ENCODE measurements at places on chromosomes 5 and 9.

- DNase-seq, result no peak
These were observed 5.6 kb downstream of the OLFM1 start for GRCh38 chr9:135093111-135093510.

DNA sequence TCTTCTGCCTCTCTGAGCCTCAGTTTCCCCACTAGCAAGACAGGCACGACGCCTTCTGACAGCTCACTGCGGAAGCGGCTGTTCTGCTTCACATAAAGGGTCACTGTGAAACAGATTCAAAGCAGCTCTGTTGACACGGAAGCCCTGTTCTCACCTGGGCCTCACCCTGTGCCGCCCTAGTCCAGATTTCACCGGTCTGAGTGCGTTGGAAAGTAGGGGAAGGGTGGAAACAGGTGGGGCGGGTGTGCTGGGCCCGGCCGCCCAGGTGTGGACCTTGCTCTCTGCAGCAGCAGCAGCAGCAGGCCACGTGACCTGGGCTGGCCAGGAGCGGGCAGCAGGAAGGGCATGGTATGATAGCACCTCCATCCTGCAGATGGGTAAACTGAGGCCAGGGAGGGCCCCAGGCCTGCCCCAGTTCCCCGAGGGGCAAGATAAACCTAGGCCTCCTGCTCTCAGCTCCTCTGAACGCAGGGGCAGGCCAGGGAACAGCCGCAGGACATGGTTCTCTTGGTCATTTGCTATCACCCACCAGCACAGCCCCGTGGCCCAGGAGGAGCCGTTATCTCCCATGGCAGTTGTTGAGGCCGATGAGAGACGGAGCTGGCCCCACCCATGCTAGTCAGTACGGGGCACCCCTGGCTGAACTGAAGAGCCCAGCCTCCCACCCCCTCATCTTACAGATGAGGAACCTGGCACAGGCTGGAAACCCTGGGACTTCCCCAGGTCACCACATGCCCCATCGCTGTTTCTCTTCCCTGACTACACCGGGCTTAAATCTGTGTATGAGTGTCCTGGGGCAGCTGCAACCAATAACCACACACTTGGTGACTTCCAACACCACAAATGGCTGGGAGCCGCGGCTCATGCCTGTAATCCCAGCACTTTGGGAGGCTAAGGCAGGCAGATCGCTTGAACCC is 12.1 kb downstream of the PTGES2 start:
- DNase-seq, result no peak

DNA sequence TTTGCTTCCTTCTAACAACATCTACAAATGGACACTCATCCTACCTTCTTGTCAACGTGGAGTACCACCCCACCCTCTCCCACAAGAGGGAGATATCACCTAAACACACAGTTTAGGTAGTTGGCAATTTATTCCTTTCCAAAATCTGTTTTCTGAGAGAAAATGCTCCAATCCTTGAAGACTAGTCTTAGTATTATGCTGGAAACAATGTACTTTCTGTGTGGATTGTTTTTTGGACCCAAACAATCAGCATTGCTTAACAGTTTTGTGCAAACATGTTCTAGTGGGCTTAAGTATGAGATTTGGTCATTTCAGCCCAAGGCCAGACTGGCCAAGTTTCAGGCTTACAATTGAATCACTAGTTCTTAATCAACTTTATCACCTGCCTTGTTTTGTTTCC is 359.1 kb downstream of the ARHGEF28 start:
- DNase-seq, result no peak

DNA sequence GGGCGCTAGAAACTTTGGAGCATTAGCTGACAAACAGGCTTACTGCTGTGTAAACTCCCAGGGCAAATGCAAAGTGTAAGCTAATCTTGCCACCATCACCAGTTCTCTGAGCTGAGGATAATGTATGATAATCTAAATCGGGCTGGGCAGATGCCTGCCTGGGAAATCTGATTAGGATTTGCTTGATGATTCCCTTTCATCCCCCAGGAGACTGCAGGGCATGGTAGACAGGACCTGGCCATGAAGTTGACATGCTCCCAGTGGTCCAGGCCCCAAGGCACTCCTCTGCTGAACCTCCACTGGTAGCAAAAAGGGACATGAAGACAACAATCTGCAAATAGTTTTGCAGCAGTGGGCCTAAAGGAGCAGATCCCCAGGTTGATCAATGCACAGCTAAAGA is 317.5 kb downstream of the SPOCK1 start:
- DNase-seq, result no peak

DNA sequence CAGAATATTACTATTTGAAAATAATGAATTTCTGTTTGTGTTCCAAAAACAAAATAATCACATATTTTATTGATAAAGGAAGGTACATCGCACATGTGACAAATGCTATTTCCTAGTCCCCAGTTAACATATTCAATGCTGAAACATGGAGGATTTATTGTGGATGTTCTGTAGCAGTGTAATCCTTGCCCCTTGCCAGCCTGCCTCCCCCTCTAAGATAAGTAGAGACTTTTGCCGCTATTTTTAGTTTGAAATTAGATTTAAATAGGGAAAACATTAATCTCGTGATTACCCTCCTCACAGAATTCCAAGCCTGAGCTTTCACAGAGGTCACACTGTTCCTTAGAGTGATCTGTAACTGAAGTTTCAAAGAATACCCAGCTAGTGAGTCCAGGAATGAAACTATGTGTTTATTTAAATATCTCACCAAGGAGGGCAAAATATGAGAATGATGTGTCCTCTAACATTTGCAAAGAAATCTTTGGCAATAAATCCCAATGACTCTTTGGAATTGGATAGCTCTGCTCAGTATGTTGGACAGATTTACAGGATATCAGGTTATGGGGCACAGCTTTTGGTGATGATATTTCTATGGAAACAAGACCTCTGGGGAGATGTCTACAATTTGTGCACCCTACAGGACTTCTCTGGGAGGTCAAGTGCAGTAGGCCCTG is 17.3 kb downstream of the CTXN3 start:
- no peak for DNase-seq

- no peak for DNase-seq
These were observed 180.1 kb downstream of the TTLL11 start for GRCh38 chr9:121912812-121913627.

- no peak for DNase-seq
These were observed 42.1 kb downstream of the CLINT1 start for GRCh38 chr5:157816682-157817386.

- no peak for DNase-seq
These were observed 97.6 kb downstream of the SEMA6A start for GRCh38 chr5:116476897-116477537.

DNA sequence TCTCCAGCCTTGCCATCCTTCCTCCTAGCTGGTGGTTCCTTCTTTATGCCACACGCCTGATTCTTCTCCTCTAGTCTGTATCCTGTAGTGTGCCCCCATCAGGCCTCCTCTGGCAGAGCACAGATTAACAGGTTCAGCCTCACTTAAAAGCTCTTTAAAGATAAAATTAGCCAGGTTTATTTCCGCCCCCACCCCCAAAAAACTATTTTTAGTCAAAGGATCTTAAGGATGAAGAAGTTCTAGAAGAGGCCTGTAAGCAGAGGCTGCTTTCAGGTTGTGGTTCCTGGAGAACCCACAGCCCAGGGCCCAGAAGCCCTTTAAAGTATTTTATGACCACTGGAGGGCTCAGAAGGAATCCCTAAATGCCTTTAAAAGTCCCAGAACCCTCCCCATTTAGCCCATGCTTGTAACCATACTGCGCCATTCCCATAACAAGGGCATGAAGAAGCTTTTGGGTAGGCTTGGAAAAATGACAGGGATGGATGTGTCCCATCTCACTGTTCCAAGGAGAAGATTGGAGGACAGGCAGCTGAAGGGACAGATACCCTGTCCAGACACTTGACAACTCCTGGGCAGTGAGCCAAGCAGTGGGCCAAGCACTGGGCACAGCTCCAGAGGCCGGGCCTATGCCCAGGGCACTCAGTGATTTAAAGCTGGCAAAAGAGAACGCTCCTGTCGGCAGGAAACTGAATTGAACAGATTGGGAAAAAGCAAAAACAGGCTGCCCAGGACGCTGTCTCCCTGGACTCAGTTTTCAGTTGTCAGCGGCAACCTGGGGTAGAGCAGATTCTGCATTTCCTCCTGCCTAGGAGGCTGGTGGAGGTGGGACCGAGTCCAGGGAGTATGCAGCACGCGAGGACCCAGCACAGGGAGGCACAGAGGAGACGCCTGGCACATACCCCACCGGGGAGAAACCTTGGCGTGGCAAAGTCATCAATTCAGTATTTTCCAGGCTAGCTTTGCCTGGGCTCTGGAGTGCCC is 106.3 kb upstream of the SSBP2 start:
- no peak for DNase-seq

- no peak for DNase-seq
These were observed 8.4 kb downstream of the ZNF474 start for GRCh38 chr5:122137702-122138101.

GRCh38 chr5:131619102-131619501 is 15.9 kb downstream of the RAPGEF6 start:
- DNase-seq, result no peak

GRCh38 chr9:35618854-35619799 is 914 bp upstream of the CD72 start:
- DNase-seq, result peak; percentile 74

- DNase-seq, result no peak
These were observed 35.8 kb downstream of the PPARGC1B start for GRCh38 chr5:149765932-149766331.

- no peak for DNase-seq
These were observed 204.1 kb downstream of the EBF1 start for GRCh38 chr5:158895588-158895987.

- DNase-seq, result no peak
These were observed 138.3 kb downstream of the RFK start for GRCh38 chr9:76255781-76256455.

- no peak for DNase-seq
These were observed 458.9 kb upstream of the C9orf72 start for GRCh38 chr9:28032268-28032590.

GRCh38 chr5:33973271-33973670 is 11.2 kb downstream of the SLC45A2 start:
- no peak for DNase-seq

DNA sequence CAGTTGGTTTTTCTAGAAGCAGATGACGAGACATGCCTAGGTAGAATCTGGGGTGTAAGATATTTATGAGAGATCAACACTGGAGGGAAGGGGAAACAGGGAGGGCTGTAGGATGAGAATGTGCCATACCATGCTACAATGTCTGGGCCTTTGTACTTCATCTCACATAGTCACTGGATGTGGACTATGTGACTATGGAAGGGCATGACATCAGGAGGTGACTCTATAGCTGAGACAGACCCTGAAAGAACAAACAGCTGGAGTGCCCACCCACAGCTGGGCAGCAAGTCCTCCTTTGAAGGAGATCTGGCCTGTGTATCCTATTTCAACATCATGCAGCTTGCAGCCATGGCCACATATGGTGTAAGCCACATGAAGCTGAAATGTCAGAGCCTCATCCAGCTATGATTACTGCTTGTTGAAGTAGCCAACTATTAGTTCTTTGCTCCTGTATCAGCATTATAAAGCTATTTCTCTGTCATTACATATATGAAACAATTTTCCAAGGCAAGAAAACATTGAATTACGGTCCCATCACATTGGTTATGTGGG is 46.2 kb upstream of the KIF2A start:
- no peak for DNase-seq

DNA sequence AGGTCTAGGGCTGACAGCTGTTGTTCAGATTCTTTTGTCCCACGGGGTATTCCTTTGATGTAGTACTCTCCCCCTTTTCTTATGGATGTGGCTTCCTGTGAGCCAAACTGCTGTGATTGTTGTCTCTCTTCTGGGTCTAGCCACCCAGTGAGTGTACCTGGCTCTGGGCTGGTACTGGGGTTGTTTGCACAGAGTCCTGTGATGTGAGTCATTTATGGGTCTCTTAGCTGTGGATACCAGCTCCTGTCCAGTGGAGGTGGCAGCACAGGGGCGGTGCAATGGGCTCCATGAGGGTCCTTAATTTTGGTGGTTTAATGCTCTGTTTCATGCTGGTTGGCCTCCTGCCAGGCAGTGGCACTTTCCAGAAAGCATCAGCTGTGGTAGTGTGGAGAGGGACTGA is 161.3 kb downstream of the CAVIN4 start:
- DNase-seq, result no peak

DNA sequence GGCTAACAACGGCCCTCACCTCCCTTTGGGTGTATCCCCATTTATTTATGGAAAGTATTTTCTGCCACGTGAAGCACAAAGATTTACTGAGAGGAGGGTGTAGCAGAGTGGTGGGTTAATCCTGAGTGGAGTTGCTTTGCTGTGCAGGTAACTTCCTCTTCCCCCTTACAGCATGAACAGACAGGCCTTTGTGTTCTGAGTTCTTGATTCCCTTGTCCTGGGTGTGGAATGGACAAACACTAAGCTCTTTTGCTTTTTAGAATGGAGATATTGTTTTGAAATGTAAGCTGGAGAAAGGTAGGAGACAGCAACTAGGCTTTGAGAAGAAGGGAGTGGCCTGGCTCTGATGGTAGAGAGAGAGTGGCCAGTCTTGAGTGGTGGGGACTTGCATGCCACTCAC is 17.1 kb upstream of the GLRX start:
- no peak for DNase-seq

- no peak for DNase-seq
These were observed 78.4 kb downstream of the SEMA5A start for GRCh38 chr5:9467199-9468059.

GRCh38 chr5:27172693-27173092 is 134.3 kb upstream of the CDH9 start:
- no peak for DNase-seq

DNA sequence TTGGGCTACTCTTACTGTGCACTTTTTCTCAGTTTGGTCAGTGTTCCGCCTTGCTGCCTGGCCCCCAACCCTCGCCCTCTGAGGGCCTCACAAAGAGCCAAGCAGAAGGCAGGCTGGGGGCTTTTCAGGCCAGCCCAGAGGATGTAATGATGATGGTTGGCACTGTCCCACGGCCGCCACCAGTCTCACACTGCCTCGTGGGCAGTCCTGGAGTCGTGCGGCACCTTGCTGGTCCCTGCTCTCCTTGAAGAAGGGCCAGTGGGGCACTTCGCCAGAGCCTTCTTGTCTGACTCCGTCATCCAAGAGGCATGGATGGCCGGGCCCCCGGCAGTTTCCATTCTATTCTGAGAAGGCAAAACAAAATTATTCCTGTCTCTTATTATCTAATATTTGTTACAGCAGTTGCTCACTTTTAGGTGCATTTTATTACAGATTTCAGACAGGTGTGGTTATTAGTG is 21.0 kb downstream of the TENT4A start:
- DNase-seq, result peak; percentile 43

DNA sequence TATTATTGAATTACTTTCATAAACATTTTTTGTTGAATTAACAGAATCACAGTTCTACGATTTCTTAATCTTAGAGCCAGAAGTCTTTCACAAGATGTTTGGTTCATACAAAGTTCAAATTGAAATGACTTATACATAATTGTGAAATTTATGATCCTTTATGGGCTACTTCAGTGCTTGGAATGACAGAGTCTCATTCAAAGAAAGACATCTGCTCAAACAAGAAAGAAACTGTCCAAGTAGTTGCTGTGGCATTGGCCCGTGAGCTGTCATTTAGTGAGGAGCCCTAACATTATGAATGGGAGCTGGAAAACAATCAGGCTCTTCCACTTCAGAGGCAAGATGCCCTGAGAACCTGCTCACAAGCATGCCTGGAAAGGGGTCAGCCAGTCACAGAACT is 63.4 kb downstream of the AUH start:
- no peak for DNase-seq

GRCh38 chr9:117718085-117718484 is 13.9 kb downstream of the TLR4 start:
- DNase-seq, result no peak
